ENCODE measurements at places on chromosomes 16 and 17. TPM values are rescaled to one million over a fixed set of nuclear protein-coding genes. Genes with fewer than 3 reads are reported as not detected.

Gene DYNLRB2
- total RNA-seq = not detected

Gene MPDU1
- 124 TPM for total RNA-seq

Gene AIPL1
- total RNA-seq = not detected

Gene NLRC3
- total RNA-seq = 21.3 TPM

Gene KRT36
- not detected for total RNA-seq

Gene AKTIP
- 30.0 TPM for total RNA-seq

Gene RPL38
- 1,457 TPM for total RNA-seq

Gene NGFR
- 0.07 TPM for total RNA-seq

Gene PPL
- not detected for total RNA-seq

Gene CA7
- not detected for total RNA-seq

Gene PABPN1L
- total RNA-seq = not detected

Gene STAT5A
- total RNA-seq = 259 TPM

Gene FBXO47
- total RNA-seq = not detected

Gene CCL1
- total RNA-seq = 52.8 TPM

Gene SEZ6L2
- total RNA-seq = 0.07 TPM
